ENCODE measurements at places on chromosomes 12 and 14.

- no peak for DNase-seq
Observed at GRCh38 chr12:31233061-31233730, 92.8 kb downstream of the SINHCAF start.

DNA sequence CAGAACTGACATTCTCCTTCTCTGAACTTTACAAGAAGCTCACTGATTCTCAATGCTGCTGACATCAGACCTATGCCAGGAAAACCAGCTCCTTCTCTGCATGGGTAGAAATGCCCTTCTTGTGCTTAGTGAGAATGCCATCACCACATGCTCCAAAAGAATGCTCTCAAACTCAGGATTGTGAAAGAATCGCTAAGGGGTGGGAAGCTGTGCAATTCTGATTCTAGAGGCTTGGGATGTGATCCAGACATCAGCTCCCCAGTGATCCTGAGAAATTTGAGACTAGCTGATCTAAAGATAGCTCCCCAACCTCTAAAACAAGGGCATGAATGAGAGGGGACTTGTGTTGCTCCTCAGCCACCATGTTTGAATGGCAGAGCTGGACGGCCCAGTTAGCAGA, 113.2 kb downstream of the DPF3 start:
- DNase-seq = no peak

DNA sequence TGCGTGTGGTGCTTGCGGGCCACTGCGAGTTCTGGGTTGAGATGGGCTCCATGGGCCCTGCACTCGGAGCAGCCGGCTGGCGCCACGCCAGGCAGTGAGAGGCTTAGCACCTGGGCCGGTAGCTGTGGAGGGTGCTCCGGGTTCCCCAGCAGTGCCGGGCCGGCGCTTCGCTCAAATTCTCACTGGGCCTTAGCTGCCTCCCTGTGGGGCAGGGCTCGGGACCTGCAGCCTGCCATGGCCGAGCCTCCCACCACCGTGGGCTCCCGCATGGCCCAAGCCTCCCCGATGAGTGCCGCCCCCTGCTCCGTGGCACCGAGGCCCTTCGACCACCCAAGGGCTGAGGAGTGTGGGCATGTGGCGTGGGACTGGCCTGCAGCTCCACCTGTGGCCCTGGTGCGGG, 375.7 kb downstream of the NELL2 start:
- DNase-seq = no peak

DNA sequence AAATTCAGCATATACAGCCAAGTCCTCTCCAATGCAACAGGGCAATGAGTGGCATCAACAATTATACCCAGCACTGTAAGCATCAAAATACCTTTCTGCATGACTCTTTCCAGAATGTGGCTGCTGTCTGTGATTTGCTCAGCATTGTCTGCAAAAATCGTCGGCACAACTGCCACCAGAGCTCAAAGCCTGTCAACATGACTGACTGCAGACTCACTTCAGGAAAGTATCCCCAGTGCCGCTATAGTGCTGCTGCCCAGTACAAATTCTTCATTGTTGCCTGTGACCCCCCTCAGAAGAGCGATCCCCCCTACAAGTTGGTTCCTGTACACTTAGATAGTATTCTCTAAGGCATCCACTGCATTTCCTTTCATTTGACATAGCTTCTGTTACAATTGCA, 735 bp downstream of the RNASE6 start:
- no peak for DNase-seq

DNA sequence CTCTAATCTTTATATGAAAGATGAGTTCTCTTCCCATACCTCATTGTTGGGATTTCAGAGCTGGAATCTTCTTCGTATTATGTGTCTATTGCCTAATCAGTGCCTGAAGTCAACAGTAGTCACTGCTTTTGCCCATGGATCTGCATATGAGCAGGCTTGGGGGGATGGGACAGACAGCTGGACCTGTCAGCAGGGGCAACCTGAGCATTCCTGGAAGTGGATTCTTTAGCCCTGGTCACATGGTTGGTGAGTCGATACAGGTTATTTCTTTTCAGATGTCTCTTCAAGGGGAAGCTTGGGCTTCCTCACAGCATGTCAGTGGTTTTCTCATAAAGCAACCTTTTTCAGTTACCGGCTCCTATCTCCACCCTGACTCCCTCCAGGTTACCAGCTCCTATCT, 97.3 kb upstream of the RBM19 start:
- DNase-seq = no peak

DNA sequence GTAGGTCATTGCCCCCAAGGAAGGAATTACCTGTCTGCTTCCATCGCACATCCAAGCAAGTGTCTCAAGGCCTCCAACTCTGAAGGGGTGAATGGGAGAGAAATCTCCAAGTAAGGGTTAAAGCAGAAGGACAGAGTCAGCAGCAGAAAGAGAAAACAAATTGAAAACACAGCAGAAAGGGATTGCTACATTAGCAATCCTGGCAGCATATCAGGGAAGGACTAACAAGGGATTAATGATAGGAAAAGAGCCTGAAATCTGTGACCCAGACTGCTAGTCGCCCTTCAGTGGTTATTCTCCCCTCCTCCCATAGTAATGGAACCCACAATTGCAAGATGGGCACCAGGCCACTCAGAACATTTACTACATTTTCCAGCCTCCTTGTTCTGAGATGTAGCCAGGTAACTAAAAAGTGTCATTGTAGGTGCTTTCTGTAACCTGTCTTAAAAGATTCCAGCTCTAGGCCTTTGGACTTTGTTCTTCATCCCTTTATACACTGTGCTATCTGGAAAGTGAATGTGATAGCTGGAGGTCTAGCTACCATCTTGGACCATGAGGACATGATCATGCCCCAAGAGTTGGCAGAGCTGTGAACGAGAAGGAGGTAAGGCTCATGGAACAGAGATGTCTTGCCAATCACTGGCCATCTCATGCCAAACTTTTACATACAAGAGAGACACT, 36.0 kb downstream of the MAP3K9 start:
- no peak for DNase-seq

GRCh38 chr14:69917287-69917686, 38.1 kb downstream of the SMOC1 start:
- no peak for DNase-seq

- peak; percentile 91 for DNase-seq
Observed at GRCh38 chr14:37197421-37198272, at the start of gene MIPOL1. Gene MIPOL1, plus strand, starts transcription at chr14:37197937. Its CDS starts 49,952 bp downstream, at chr14:37247889.

DNA sequence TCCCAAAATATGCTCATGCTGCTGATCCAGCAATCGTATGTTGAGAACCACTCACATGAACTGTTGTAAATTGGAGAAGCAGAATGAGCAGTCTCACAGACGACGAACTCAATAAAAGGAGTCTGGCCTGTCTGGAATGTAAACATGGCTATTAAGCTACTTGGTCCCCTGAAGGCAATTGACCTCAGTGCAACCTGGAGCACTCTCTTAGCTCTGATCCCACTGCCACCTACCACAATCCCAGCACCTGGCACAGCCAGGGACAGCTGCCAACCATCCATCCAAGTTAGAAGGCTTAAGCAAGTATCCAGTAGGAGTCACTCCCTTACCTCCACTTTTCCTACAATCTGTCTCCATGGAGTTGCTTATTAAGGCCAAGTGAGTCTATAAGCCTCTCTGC, 406.9 kb upstream of the CLEC14A start:
- no peak for DNase-seq

- DNase-seq = no peak
Observed at GRCh38 chr14:23712287-23712686, 76.1 kb downstream of the DHRS2 start.

- no peak for DNase-seq
Observed at GRCh38 chr14:96821501-96821900, 24.3 kb downstream of the VRK1 start.

- DNase-seq = peak; percentile 82
Observed at GRCh38 chr12:109020796-109021380, at the start of gene SVOP. Gene SVOP, minus strand, starts transcription at chr12:109021068. Its CDS starts 200 bp downstream, at chr12:109020868.

DNA sequence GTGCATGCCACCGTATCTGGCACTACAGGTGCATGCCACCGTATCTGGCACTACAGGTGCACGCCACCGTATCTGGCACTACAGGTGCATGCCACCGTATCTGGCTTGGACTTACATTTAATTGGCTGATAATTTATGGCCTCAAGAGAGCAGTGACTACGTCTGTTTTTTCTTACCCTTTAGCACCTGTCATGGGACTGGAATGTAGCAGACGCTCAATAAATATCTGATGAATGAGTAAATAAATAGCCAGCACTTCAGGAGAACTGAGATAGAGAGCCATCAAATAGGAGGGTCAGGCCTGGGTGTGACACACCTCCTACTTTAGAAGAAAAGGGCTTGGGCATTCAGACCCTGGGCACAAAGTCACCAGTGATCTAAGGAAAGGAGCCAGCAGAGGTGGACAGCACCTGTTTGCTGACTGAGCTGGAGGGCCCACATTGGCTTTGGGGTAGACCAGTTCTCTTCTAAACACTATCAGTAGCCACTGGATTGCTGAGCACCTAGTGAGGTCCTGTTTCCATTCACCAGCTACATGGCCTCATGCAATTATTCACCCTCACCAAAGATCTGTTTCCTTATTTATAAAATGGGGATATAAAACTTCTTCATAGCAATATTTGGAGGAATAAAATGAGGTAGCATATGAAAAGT, 50.1 kb downstream of the RFX4 start:
- peak; percentile 36 for DNase-seq

- no peak for DNase-seq
Observed at GRCh38 chr12:24760606-24761378, 188.1 kb downstream of the BCAT1 start.

GRCh38 chr12:88334271-88334670, 192.2 kb downstream of the TMTC3 start:
- peak; percentile 70 for DNase-seq

GRCh38 chr12:4086481-4086880, 187.1 kb upstream of the CCND2 start:
- DNase-seq = no peak

GRCh38 chr12:46493150-46493833, 120.7 kb upstream of the SLC38A2 start:
- no peak for DNase-seq

- DNase-seq = no peak
Observed at GRCh38 chr12:3483089-3483488, 7.9 kb upstream of the PRMT8 start.

DNA sequence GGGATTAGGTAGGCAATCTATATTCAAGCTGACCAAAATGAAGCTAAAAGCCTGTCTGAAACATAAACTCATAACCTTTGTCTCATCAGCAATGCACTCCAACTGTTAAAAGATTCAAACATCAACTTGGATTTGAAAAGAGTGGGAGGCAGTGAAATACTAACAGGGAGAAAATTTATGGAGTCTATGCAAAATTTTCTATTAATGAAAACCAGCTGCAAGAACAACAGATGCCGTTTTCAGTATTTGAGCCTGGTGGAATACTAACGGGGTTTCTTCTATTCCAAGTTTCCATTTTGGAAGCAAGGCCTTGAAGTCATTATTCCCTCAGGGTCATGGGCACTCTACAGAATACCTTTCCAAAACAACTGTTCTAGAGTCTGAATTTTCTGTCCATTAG, 88.3 kb downstream of the LRP6 start:
- DNase-seq = no peak

DNA sequence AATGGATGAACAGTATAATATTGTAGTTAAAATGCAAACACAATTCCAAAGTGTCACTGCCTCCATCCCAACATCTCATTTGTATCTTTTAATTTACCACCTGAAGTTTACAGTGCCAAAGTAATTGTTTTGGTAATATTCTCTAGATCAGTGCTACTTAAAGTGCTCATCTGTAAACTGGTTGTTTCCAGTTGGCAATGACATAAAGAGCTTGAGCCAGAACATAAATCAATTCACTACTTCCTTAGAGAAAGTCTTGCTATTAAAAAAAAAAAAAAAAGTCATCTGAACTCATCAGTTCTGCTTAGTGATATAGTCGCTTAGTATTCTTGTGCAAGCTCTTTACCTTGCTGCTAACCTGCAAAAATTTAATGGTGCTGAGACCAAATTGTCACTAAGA, 16.4 kb downstream of the PLCZ1 start:
- no peak for DNase-seq

DNA sequence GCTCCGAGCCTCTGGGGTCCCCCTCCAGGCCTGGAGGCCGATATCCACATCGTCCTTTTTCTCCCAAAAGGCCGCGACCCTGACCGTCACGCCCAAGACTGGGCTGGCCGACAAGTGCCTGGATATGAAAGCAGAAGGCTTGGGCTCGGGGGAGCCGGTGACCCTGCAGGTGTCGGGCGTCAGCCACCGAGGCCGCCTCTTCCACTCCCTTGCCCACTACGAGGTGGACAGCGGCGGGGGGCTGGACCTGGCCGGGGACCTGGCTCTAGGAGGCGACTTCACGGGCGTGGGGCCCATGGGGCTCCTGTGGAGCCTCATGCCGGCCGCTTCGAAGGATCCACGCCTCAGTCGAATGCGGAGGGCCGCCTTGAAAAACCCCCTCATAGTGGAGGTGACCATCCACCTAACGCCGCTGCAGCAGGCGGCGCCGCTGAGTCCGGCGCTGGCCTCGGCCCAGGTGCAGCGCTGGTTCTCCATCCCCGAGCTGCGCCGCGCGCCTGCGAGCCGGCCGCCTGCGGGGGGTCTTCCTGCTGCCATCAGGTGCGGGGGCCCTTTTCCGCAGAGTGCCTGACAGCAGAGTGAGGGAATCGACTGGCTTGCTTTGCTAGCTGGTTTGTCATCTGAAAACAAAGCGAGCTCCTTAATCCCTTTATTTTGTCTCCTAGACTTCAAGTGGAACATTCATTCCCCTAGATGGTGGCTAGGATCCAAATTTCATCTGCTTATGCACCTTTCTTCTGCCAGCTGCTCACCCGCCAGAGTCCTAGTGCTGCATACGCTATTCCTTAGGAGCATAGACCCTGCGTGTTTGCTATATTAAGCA, 10.6 kb upstream of the DNAL1 start:
- peak; percentile 40 for DNase-seq

- no peak for DNase-seq
Observed at GRCh38 chr12:90333939-90334338, 621.0 kb downstream of the CCER1 start.

DNA sequence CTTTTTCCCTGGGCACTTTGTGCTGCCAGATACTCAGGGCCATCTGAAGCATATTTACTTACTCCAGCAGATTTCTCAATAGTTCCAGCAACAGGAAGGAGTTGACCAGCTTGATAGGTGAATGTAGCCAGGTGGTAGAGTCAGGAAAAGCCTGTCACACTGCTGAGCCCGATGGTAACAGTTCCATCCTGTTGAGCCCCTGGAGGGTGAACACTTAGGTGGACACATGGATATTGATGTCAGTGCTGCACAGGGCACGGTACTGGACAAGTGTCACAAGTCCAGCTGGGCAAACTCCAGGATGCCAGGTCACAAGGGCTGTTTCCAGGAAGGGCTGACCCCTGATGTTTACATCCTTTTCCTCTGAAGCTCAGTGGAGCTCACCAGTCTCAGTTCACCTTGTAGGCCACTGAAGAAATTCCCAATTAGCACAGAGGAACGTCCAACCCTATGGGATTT, 2.3 kb upstream of the SMOC1 start:
- DNase-seq = peak; percentile 58

- no peak for DNase-seq
Observed at GRCh38 chr12:49352351-49352750, 5.7 kb downstream of the DNAJC22 start.
